ENCODE measurements at places on chromosomes 13 and 19.

DNA sequence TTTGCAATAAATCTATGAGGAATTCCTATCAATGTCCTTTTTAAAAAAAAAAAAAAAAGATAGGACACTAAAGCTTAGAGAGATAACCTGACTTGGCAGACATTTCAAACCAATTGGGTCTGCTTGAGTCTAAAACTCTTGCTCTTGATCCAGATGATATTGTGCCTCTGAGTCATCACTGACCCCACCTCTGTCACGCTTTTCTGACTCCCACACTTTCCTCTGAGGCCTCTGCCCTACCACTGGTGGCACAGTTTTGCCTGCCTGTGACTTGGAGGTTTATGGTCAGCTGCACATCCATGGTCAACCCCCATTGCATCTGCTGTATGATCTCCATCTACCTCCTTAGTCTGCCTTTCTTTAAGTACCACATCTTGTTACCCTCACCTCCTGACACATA lies 328.7 kb downstream of the SPRY2 start:
- DNase-seq = no peak

- no peak for DNase-seq
Observed at GRCh38 chr13:36945078-36945477, 25.0 kb upstream of the SMAD9 start.

DNA sequence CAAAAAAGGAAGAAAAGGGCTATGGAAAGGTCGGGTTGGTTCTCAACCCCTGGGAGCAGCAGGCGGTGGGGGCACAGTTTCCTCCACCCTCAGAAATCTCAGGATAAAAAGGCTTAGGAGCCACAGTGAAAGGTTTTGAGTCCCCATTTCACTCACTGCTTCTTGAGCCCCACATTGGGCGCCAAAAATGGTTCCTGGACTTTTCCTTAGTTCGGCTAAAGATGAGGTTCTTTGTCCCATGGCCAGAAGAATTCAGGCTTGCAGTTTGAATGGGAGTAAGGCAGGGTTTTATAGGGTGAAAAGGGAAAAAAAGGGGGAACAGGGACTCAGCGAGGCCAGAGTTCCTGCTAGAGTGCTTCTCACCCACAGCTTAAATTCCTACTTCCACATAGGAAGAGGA lies 179.5 kb downstream of the GGACT start:
- DNase-seq = no peak

DNA sequence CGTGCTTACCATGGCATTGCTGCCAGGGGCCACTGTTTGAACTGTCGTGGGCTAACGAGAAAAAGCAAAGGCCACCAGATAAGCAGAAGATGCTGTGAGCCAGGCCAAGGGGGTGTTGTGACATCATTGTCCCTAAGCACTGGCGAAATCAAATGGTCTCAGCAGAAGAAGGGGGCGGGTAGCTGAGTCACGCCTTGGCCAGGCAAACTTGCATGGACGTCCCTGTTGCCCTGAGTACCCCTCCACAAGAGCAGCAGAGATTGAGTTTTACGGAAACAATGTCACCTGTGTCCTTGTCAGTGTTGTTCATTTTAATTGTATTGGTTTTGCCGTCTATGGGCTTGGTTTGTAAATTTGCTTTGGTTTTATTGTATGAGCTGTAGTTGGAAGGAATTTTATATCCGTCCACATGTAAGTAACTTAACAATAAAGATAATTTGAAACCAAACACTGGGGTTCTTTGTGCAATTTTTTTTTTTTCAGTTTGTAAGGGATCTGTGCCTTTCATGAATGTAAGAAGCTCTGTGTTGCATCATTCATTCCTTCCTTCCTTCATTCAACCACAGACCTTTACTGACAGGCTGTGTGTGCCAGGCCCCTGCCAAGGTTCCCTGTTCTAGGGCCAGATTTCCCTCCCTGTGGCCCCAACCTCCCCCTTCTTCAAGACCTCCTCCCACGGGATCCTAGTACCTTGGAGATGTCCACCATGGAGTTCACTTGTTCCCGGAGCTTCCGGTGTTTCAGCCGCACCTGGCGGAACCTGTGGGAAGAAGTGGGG lies 12.3 kb downstream of the KCNN4 start:
- DNase-seq = peak; percentile 61

DNA sequence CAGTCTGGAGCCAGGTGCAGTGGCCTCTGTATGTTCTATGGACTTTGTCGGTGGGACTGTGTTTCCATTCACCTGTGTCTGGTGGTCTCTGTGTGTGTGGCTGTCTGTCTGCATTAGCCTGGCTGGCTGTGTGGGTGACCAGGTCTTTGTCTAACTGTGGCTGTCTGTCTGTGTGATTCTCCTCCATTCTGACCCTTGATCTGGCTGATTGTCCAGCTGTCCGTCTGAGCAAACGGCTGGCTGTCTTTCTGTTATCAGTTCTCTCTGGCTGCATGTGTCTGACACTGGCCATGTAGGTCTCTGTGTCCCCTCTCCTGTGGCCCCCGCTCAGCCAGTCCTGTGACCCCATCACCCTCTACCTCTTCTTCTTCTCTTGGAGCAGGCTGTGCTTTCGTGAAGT lies 53.2 kb downstream of the CELF5 start:
- DNase-seq = no peak

Data from mucosa of descending colon (tissue), 3 donors.